ENCODE measurements at places on chromosomes 5 and 9. TPM values are rescaled to one million over a fixed set of nuclear protein-coding genes. Genes with fewer than 3 reads are reported as not detected.
A peak's percentile ranks its signal among the peaks of the same experiment; 100 is the strongest.

The PCDH12 gene
- not detected for total RNA-seq

The G3BP1 gene
- 356 TPM for total RNA-seq

The KIAA1958 gene
- 10.5 TPM for total RNA-seq

DNA sequence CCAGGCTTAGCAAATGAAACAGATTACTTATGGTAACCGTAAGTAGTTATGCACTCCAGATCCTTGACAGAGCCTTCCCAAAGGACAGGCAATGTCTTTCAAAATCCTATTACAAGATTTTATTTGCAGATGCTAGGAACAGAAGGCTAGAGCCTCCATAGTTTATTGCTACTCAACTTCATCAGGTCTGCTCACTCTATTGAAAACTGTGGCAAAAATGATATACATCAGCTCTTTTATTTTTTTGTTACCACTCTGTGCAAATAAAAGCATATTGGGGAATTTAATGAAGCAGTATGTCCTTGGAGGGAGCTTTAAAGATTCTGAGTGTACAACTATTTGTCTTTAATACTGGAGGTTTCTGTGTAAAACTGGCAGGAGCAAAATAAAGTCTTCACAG, 46.5 kb downstream of the SLC44A1 start:
- DNase-seq: no peak

The WNT8A gene
- not detected for total RNA-seq

The SNAPC4 gene
- total RNA-seq: 10.5 TPM

The IL31RA gene
- 2.4 TPM for total RNA-seq

The RNF130 gene
- total RNA-seq: 34.0 TPM

- DNase-seq: peak; percentile 33
Measured at GRCh38 chr5:139181835-139182452, 16.2 kb downstream of the SIL1 start.

DNA sequence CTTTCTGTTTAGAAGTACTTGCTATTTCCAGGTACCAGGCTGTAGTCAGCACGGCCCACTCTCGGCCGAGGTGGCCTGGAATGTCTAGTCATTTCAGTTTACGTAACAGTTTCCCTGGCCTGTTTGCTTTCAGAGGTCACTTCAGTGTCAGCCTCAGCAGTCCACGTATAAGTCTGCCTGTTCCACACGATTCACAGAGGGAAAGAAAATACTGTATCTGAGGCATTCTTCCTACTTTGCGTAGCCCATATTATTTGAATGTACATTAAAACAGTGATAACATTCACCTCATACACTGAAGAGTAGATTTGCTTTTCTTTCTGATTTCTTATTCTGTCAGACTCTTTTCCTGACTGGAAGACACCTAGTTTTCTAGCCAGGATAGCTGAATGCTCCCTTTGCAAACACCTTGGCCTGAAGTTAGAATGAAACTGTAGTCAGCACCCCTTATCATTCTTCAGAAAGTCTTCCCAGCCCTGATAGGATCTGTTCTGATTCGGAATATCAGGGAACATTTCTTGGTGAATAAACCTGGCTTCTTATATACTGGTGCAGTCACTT, 140.9 kb downstream of the AOPEP start:
- DNase-seq: peak; percentile 70

The UGT3A1 gene
- total RNA-seq: not detected

The LEAP2 gene
- total RNA-seq: 2.8 TPM

The PLEKHG4B gene
- 1.7 TPM for total RNA-seq

GRCh38 chr9:95264954-95265615, 52.4 kb downstream of the FANCC start:
- DNase-seq: no peak

The SPAAR gene
- total RNA-seq: not detected

GRCh38 chr5:9239071-9239470, 306.8 kb downstream of the SEMA5A start:
- no peak for DNase-seq

The P4HA2 gene
- 45.1 TPM for total RNA-seq

The ORM2 gene
- not detected for total RNA-seq

The NFIB gene
- 75.8 TPM for total RNA-seq

DNA sequence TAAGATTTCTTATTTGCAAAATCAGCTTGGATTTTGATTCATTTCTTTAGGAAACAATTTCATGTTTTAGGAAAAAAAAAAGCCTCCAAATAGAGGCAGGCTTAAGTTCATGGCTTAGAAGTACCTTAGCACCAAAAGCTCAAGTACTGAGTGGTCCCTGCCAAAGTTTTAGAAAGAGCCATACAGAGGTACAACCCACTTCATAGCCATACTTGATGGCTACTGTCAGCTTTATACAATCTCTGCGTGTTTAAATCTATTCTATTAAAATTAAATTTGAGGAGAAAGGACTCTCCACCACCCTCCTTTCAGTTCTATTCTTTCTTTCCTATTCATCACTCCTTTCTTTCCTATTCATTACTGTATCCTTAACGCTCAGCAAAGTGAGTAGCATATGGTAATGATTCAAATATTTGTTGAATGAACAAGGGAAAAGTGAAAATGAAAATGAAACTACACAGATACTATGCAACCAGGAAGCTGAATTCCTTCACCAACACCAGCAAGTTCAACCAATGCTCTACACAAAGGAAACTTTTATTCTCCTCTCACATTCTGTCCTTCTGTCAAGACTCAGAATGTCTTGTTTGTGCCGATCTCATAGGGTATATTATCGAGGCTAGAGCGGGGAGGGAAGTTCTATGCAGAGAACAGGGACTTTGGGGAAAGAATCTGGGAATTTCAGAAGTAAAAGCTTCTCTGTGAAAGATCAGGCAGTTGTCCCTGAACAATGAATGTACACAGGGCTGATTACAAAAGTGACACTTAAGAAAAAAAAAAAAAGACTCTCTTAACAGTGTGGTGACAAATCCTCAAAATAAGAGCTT, 138.6 kb upstream of the SPEF2 start:
- DNase-seq: peak; percentile 21

DNA sequence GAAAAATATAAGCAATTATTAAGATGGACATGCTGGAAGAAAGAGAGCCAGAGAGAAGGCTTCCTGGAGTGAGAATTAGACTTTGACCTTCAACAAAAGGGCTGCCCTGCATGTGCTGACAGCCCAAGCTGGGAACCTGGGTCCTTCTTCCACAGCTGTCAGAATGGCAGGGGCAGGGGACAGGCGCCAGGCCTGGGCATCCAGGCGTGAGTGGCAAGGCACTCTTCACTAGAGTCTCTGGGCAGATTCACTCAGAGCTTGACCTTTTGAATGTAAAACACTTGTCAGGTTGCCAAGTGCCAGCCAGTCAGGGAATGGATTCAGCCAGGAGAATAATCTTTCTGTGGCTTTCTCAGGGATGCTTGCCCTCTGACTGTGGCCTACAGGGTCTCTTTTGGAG, 119.1 kb upstream of the CLINT1 start:
- no peak for DNase-seq

The FAM221B gene
- total RNA-seq: not detected

DNA sequence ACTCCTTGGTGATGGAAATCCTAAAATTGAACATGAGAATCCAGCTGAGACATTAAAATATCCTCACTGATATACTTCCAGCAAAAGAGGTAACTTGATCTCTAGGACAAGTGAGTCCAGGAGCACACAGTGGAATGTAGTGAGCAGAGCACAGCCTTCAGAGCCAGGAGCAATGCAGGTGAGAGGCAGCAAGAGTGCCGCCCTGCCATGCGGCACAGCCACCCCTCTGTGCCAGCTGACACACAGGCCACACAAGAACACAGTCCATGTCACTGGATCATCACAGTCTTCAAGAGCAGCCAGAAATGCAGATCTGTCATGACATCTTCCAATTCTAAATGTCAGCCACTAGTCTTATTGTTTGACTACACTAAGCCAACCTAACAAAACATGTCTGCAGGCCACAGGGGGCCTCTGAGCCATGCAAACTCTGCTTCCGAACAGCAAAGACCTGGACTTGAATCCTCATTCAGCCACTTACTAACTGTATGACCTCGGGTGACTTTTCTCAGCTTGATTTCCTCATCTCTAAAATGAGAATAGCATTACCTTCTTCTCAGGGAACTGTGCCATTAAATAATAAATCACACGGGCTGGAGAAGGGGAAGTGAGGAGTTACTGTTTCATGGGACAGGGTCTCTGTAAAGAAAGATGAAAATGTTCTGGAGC, 47.0 kb downstream of the CCDC125 start:
- no peak for DNase-seq

GRCh38 chr9:1047591-1048230, 2.4 kb upstream of the DMRT2 start:
- no peak for DNase-seq

GRCh38 chr9:27638716-27639115, 65.4 kb upstream of the C9orf72 start:
- DNase-seq: no peak

The NEURL1B gene
- total RNA-seq: 2.8 TPM

DNA sequence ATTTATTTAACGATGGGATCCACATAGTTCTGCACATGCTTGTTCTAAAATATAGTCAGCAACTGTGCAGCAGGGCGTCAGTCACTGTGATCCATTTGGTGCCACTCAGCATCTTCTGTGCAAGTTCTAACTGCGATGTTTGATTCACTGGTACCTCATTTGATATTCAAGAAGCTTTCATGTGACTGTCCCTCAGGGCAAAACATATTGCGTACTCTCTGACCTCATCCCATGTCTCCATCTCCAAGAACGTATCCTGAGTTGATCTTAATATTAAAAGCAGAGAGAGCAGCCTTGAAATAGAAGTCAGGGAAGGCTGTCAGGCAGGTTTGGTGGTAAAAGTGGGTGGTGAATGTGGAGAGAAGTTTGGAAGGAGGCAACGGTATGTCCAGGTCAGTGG, 116.5 kb upstream of the ATP10B start:
- DNase-seq: no peak

DNA sequence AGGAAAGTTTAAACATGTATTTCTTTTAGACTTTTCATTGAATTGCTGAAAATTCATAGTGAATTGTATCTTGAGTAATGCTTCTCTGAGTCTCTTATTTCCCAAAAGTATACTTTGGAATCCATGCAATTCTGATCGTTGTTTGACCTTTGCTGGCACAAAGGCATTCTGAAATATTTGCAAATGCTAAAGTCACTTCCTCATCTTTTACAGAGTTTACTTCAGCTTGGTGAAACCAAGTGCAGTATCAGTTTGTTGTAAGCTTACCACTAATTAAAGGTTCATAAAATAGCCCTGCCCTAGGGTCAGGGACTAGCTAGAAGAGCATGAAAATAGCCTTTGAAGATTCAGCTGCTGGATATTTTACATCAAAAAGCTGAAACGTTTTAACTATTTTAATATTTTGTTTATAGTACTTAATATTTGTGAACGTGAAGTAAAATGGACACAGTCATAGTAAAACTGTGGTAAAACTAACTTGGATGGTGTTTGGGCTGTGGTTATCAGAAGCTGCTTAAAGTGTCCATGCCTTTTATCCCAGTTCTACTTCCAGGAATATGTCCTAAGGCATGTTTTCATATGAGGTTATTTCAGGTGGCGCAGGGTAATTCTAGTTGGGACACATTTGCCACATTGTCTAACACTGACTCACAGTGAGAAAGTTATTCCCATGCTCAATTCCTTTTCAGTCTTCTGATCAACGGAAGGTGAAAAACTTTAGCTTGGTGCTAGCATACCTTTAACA, 45.3 kb downstream of the SLC22A5 start:
- DNase-seq: peak; percentile 57

- no peak for DNase-seq
Measured at GRCh38 chr5:124873188-124873587, 126.7 kb upstream of the ZNF608 start.

The EXOC3 gene
- 69.4 TPM for total RNA-seq

DNA sequence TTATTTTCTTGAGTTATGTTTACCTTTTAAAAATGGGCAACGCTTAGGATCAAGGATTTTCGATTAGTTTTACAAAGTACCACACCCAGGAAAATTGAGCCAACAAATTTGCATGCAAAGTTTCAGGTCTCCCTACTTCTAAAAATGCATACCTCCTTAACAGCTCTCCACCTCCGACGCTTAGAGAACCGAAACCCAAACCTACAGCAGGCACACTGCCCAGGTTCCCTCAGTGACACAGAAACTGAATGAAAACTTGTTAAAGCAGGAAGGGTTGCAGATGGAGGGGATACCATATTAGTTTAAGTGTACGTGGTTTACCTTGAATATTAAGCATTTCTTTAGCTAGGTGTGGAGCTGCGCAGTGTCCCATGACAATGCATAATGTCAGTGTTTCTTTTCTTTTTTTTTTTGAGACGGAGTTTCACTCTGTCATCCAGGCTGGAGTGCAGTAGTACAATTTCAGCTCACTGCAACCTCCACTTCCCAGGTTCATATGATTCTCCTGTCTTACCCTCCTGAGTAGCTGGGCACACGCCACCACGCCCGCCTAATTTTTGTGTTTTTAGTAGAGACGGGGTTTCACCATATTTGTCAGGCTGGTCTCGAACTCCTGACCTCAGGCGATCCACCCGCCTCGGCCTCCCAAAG, 1.6 kb upstream of the SUB1 start:
- no peak for DNase-seq

The STKLD1 gene
- 0.94 TPM for total RNA-seq

The QRFP gene
- total RNA-seq: not detected

The FOXD4L4 gene
- total RNA-seq: 1.8 TPM
